ENCODE measurements at places on chromosomes 4 and X.

DNA sequence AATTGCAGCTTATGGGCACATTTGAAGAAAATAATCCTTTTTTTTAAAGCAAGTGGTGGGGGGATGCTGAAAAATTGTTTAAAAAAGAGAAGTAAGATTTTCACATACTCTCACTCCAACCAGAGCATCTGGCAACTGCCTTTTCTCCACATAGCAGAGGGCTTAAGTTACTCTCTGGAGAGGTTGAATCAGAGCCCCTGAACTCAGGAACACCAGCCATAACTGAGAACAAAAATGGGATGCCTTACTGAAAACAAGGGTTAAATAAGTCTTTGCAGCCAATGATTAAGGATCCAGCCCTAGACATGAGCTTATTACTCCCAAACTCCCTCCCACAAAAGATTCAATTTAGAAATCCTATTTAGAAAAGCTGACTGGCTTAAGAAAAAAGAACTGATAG, 27.5 kb downstream of the CASK start:
- no peak for DNase-seq

- no peak for DNase-seq
Measured at GRCh38 chr4:127709456-127709855, 20.7 kb upstream of the SLC25A31 start.

- DNase-seq, result no peak
Measured at GRCh38 chrX:1542994-1543725, 6.2 kb upstream of the P2RY8 start.

DNA sequence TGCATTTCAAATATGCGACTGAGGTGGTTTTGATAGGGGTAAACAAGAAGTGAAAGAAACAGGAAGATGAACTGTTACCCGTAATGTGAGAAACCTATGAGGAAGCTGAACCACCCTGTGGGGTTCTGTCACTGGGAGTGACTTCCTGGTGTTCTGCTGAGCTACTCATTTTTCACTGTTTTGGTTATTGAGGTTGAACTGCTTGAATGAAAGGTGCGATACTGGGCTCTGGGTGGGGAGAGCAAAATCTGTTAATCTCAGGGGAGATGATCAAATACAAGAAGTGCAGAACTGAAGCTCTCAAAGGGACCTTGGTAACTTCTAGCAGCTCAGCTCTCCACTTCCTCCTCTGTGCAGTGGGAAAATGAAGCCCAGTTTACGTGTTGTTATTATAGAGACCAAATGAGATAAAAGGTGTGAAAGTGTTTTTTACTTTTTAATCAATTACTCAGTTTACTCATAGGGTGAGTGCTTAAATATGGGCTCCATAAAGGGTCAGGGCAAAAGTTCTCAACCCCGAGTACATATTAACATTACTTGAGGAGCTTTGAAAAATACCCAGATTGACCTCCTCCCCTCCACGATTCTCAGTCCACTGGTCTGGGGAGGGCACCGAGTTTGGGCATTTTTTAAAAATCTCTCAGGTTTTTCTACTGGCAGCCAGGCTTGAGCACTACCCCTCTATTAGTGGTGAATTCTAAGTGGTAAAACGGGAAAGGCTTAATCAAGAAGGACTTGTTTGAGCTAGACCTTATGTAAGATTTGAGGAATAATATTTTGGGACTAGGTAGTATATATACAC, 66.7 kb downstream of the COQ2 start:
- DNase-seq, result no peak

- DNase-seq, result no peak
Measured at GRCh38 chr4:169628579-169628978, 8.2 kb downstream of the CLCN3 start.

- DNase-seq, result no peak
Measured at GRCh38 chr4:55125087-55125721, at the start of gene KDR. TSS of gene KDR (minus strand) at chr4:55125595. CDS start at chr4:55125293, 302 bp downstream.

DNA sequence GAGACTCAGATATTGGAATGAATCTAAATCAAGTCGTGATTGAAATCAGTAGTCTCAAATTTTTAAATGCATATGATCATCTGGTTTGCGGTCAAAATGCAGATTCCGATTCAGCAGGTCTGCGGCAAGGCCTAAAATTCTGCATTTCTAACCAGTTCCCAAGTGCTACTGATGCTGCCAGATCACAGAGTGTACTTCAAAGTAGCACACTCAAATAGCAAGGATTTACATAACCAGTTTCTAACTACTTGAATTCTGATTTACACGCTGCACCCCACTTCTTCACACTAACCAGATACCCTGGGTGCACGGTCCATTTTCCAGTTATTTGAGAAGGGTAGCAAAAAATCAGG, 752 bp downstream of the MBTPS2 start:
- DNase-seq, result no peak

- no peak for DNase-seq
Measured at GRCh38 chr4:139227729-139228404, 50.8 kb upstream of the ELF2 start.

GRCh38 chrX:129618997-129619396, 35.8 kb downstream of the APLN start:
- no peak for DNase-seq

DNA sequence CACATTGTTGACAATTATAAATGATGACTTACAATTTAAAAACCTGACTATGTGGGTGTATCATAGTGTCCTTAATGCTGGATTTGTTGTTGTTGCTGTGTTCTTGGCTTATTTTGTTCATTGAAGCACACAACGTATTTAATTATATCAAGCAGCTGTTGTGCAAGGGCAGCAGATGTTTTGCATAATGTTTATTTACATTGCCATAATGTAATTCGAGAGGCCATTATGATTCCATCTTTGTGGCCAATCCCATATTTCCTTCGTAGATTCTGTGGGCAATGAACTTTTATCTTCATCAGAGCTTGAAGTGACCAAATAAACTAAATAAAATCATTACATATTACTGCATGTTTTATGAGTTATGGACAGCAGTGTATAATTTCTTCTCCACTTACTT, 422.6 kb upstream of the GALNTL6 start:
- peak; percentile 69 for DNase-seq

DNA sequence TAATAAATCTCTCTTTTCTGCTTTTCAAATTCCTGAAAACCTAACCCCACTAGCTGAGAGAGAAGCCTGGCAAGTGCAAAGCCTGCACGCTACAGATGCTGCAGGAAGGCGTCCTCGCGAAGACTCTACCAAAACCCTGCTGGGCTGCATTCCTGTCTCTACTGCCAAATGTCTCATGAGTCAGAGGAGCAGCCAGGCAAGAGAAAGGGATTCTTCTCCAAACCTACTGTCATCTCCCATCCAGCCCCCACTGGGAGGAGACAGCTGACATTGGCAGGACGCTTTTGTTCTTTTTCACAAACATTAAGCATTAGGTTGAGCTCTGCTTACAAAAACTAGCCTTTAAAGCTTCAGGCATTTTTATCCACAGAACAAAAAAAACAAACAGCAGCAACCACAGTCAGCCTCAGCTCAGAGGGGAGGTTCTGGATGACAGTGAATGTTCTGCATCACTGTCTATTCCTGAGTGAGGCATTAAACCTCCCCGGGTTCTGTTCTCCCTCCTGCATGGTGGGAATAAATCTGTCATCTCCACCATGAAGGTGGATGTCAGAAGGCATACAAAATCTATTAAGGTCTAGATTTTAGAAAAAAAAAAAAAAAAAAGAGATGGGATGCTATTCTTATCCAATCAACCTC, 18.0 kb downstream of the CRMP1 start:
- no peak for DNase-seq

GRCh38 chr4:112637552-112637866, 566 bp downstream of the LARP7 start:
- no peak for DNase-seq

DNA sequence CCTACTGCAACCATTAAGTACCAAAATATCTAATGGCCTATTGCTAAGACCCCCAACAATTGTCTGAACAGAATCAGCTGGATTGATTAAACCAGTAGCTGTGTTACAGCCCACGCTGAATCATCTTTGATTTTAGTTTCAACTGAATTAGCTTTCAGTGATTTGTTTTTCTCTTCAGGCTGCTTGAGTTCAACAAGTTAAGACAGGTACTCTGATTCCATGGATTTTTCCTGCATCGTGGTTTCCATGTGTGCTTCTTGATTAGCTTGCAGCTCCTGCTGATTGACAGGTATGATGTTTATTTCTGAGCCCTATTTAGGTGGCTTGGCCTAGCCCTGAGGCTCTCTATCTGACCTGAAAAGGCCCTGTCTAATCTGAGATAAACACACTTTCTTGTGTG, 91.3 kb downstream of the GUCY2F start:
- no peak for DNase-seq

DNA sequence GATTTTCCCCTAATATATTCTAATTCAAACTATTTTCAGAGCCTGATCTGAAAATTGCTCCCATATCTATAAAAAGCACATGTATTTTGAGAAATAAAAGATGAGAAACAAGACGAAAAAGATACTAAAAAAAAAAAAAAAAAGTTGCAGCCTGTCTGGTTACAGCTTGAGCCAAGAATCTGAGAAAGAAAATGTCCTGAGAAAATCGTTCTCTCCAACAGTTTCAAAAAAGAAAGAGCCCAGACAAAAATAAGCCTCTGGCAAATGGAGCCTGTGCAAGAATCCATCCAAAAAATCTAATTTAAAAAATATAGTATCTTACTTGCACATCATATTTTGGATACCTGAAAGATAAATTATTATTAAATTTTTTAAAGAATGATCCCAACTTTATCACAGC, 163.0 kb upstream of the TBL1X start:
- DNase-seq, result no peak

DNA sequence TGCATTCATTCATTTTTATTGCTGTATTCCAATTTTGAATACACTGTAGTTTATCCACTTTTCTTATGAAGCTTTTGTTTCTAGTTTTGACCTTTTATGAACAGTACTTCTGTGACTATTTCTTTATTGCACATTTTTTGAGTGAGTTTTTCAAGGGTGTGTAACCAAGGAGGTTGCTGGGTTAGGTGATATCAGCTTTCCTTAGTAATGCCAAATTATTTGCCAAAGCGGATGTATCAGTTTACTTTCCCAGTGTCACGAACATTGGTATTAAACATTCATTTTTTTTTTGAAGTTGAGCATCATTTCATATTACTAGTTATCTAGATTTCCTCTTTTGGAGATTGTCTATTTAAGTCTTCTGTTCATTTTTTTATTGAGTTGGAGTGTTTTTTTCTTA, 32.9 kb downstream of the STIM2 start:
- DNase-seq, result no peak

GRCh38 chrX:24231131-24231540, 81.6 kb downstream of the ZFX start:
- DNase-seq, result no peak

- no peak for DNase-seq
Measured at GRCh38 chr4:108116423-108117168, 52.1 kb downstream of the LEF1 start.

DNA sequence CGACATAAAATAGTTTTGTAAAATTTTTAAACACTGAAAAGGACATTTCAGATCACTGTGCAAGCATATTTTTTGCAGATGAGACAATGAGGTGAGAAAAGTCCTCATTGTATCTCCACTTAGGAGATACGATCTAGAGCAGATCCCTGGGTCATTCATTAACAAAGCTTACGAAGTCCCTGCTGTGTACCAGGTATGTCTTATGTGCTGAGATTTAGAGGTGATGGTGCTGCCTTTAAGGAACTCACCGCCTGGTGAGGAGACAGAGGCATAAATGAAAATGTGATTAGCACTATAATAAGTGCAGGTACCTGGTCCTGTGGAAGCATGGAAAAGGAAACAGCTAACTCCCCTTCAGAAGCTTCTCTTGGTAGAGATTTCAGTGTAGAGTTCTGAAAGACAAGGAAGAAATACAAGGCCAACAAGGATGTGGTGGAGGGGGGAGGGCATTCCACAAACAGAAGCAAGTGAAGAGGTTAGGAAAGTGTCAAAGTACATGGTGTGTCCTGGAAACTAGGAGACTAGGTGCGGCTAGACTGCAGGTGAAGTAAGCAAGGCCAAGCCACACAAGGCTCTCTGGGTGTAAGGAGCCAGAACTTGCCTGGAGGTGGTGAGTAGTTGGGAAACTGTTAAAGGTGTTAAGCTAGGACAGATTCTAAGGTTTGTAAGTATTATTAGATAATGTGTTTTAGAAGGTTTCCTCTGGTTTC, 1.5 kb upstream of the NDNF start:
- no peak for DNase-seq

DNA sequence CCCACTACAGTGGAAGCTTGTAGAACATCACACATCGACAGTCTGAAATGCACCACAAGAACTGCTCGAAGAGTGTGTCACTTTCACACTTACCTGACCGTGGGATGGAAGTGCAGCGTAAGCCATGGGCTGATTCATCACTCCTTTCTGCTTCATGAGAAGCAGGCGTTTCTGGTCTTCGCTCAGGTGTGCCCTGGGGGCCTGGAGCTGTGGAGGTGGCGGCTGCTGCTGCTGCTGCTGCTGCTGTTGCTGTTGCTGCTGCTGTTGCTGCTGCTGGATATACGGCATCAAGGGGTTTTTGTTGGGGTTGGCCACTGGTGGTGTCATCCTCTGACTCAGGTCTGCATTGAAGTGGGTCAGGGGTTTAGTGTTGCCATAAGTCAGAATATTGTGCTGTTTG, 223.6 kb downstream of the MGST2 start:
- no peak for DNase-seq

DNA sequence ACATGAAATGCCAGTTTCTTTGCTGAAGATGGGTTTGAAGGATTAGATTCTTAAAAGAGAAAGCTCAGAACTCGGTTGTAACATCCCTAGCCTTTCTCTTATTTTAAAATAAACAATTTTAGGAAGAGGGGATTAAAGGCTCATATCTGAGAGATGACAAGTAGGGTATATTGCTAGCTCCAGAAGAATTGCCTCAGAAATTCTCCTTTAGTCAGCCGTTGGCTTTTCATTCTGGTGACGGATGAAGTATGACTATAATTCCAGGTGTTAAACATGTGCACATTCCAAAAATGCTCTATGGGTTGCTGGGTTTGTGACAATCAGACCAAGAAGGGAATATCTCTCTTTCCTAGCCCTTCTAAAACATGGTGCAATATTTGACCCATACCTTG, 17.8 kb downstream of the DKK2 start:
- no peak for DNase-seq

DNA sequence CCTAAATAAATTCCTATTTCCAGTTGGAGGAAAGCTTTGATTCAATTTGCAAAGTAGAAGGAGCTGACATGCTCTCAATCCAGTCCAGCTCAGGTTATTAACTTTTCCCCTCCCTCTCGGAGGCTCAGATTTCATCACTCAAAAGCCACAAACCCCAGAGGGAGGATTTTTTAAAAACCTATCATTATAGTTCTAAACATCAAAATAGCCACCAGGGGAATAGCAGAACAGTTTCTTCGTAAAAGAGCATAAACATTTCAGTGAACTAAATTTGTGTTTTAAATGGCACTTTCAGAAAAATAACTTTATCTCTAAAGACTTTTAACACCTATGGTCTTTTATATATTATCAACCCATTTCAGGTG, 8.8 kb downstream of the GPRIN3 start:
- no peak for DNase-seq

DNA sequence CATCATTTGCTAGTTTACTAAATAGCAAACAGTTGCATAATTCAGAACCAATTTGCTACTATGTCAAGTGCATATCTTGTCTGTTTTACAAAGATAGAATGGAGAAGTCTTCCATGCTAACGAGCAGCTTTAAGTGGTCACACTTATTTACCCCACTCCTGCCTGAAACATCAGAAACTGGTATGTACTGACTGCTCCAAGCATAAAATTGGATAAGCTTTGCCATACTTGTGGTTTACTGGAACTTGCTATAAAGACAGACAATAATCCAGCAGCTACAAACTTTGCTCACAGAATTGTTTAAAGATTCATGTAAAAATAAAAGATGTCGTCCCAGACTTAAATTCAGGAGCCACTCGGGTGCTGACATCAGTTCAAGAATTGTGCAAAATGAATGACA, 13.3 kb upstream of the CDKL2 start:
- DNase-seq, result no peak

Measured in right lung (tissue), 10 donors.